ENCODE measurements at places on chromosomes 16 and 17.

GRCh38 chr17:82328141-82328993, 5.2 kb downstream of the SECTM1 start:
- no peak for DNase-seq

DNA sequence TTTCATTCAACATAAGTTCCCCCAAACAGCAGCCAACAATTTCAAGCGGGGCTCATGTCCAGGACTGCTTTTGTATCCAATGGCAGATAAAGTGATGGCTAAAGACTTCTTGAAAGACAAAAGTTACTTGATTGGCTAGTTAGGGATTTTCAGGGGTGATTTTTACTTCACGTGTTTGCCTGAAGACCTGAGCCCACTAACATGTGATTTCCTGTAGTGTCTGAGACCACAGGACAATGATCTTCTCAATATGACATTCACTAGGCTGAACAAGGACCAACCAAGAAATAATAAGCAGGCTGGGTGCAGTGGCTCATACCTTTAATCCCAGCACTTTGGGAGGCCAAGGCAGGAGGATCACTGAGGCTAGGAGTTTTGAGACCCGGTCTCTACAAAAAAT, 10.4 kb downstream of the TVP23A start:
- DNase-seq = no peak

DNA sequence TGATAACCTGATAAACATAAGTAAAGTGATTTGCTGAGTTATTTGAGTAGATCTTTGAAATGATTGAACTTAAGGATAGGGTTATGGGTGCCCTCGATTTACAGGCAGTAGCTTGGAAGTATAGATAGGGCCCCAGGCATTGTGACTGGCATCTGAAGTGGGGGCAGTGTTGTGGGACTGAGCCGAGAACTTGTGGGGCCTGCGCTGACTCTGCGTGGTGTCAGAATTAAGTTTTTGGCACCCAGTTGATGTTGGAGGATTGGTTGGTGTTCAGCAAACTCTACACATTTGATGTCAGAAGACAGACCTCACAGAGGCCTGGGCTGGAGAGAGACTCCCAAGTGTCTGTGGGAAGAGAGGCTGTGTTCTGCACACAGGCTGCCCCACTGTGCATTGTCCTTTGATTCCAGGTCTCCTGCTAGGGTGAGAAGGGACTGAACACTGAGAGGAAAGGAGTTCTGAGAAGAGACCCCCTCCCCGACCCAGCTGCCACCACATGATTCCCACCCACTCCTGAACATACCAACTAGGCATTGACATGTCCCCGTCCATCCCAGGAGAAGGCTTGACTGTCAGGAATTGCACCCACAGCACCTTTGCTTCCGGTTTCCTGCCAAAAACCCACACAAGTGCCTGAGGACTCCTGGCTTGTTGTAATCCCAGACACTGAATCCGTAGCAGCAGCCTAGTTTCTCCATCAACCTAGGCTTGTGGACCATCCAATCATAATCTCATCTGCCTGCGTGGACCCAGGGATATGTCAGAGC, 4.5 kb downstream of the ZNF267 start:
- no peak for DNase-seq

GRCh38 chr17:77490361-77491183, 349.8 kb downstream of the SEC14L1 start:
- DNase-seq = no peak

DNA sequence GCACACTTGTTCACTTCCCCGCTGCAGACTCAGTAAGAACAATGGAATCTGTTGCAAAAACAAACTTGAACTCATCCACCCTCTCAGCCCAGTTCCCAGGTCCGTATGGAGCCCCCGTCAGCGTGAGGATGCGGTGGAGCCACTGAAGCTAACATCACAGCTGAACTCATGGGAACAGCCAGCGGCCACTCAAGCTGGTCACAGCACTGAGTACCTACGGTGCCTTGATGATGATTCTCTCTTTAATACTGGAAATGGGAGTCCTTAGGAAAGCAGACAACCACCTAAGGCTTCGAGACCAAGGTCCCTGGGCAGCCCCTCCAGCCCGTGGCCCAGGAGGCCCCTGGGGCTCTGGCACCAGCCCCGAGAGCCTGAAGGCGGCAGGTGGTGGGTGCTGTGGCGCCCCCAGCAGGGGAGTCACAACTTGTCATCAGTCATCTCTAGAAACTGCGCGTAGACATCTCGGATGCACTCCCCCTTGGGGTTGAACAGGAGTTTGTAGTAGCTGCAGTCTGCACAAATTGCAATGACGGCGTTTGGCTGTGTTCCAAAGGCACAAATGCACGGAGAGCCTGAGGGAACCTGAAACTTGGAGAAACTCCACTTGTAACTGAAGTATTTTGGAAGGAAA, 31.0 kb upstream of the RHOT1 start:
- DNase-seq = no peak

- DNase-seq = no peak
These were observed 245.0 kb upstream of the IRX5 start for GRCh38 chr16:54685682-54686081.

All from nephron progenitor cell (in vitro differentiated cells).